ENCODE measurements at places on chromosomes 7 and 10.

DNA sequence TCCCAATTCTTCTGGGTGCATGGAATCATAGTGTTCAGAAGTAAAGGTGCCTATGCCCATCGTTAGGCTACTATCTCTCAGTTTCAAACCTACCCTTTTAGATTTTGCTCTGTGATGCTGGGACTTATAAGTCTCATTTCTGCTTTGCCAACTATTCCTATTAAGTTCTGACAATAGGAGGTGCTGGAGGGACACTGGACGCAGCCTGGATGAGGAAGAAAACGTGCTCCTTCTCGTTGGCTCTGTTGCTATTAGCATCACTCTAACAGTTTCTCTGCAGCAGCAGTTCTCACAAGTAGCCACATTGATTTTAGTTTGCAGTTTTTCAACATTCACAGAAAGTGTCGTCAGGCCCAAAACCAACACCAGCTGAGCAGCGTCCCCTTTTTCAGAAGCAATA is 72.4 kb downstream of the ABCC2 start:
- DNase-seq, result no peak

GRCh38 chr10:113450906-113451305 is 101.9 kb upstream of the HABP2 start:
- DNase-seq, result no peak

- no peak for DNase-seq
These were observed 391.8 kb upstream of the ETV1 start for GRCh38 chr7:14381306-14381705.

DNA sequence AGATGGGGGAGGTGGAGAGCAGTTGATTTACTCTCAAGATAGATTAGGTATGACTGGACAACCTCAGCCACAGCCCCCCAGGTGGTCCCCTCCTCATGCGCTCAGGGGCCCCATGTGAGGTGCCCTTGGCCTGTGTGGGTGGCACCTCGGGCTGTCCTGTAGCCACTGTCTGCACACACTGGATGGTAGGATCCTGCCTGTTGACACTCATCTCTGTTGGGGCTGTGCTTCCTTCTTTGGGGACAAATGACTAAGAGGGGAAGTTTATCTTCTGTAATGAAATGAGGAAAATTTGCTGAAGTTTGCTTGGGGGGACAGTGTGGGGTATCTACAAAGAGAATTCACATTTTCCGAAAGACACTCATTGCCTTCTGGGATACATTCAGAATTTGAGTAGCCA is 53.6 kb upstream of the ANTXRL start:
- no peak for DNase-seq

GRCh38 chr7:27395626-27396025 is 153.0 kb downstream of the EVX1 start:
- DNase-seq, result no peak

DNA sequence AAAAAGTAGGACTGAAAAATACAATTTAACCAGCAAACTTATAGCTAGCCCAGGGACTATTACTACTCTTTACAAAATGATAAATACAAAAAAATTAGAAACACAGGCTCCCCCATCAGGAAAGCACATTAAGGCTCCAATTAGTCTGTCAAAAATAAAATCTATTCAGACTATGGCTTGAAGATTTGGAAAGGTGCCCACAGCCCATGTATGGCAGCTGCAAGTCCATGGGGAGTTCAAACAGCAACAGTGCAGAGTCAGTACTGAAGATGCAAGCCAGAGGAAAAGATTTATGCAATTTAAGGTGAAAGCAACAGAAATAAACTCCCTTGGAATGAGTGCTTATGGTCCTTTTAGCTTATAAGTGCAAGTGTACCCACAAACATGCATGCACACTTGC is 29.7 kb downstream of the IMMP2L start:
- peak; percentile 72 for DNase-seq

- DNase-seq, result no peak
These were observed 374.6 kb upstream of the GHITM start for GRCh38 chr10:83764666-83765065.

Data from NCI-H1436 treated with DMSO at 0.1 percent for 48 hours (cell line).